ENCODE measurements at places on chromosomes 1 and 21.

DNA sequence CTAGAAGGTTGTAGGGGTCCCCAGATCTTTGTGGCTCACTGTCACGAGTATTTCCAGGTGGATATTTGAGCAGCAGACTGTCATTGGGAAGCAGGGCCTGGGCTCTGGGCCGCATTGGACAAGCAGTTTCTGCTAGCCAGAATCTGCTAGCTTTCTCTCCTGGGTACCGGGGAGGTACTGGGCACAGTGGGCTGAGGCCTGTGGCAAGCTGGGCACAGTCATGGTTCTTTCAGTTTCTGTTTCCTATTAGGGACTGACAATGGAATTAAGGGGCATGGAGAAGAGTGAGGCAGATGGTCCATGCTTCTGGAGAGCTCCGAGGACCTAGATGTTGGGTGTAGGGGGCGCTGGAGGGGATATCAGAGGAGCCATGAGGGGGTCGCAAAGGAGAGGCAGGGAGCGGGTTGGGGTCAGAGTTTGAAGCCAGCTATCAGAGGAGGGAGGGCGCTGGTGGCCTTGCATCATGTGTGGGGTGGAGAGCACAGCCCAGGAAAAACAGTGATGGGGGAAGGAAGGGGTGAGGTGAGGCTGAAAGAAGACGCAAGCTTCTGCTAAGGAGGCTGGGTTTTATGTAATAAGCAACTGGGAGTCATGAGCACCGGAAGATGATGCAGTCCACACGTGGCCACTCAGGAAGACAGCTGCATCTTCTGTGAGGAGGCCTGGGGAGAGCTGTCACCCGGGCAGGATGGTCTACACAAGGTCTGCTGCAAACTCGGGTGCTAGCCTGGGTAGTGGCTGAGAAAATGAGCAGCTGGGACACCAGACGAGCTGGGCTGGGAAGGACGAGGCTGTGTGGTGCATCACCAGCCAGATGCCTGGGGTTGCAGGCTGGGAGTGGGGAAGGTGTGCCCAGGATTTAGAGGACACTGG is 72.7 kb downstream of the IER5 start:
- no peak for DNase-seq

DNA sequence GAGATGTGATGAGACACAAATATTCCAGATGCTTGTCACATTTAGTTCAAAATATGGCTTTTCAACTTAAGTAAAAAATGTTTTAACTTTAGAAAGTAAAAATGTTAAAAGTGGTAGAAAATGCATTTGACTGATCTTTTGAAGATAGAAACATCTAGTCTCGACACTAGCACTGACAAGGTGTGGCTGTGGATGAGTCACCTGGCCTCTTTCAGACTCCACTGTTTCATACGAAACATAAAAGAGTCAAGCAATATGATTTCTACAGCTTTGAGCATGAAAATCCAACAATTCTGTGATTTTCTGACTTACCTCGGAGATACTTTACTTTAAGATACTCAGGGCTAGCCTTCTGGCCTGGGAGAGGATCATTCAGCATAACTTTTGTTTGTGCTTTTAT is 47.7 kb downstream of the TTC13 start:
- DNase-seq: no peak

- DNase-seq: no peak
Measured at GRCh38 chr1:156455362-156455761, 45.2 kb downstream of the MEF2D start.

DNA sequence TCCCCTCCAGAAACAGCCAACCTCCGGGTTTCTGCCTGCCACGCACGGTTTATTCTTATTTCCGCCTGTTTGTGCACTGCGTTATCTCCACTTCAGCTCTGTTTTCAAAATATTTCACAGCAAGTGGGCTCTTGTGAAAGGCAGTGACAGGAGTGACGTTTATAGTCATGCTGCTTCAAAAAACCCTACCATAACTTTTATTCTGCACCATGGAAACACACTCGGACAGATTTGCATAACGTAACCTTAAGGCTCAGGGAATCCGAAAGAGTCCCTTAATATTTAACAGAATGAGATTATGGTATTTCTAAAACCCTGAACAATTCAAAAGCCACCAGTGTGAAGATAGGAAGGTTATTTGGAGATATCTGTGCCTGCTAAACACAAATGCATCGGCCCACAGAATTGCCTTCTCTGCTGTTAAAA is 782 bp upstream of the SDE2 start:
- DNase-seq: no peak

- DNase-seq: no peak
Measured at GRCh38 chr1:95982711-95983110, 738.9 kb upstream of the PTBP2 start.

DNA sequence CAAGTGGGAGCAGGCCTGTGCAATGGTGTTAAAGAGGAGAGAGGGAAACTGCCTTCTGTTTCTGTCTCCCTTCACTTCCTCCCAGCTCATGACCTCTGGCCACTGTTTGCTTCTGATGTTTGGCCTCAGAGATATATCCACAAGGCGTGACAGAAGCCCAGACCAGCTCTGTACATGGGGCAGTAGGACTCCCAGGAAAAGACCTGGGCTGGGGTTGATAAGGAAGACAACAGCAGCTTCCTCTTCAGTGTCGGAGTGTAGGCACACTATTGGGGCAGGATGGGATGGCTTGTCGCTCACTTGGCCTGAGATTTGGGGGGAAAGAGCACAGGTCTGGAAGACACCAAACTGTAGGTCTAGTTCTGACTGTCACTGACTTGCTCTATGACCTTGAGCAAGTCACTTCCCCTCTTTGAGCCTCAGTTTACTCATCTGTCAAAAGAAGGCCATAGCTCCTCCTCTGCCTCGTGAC is 67.8 kb upstream of the KLHDC7A start:
- DNase-seq: no peak

DNA sequence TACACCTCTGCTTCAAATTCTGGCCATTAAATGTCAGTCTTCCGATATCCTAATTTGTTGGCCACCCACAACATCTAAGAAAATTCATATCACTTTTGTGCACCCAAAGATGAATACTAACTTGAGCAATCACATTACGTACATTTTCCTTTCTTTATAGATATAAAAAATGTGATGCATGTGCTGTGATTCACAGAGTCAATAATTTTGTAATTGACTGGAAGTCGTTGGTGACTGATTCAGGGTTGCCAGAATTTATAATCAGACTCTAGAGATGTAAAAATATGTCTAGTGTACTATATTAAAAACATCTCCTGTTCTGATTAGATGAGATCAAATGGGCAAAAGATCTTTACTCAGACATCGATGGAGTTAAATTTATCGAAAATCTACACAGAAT is 150.0 kb upstream of the KCTD3 start:
- no peak for DNase-seq

DNA sequence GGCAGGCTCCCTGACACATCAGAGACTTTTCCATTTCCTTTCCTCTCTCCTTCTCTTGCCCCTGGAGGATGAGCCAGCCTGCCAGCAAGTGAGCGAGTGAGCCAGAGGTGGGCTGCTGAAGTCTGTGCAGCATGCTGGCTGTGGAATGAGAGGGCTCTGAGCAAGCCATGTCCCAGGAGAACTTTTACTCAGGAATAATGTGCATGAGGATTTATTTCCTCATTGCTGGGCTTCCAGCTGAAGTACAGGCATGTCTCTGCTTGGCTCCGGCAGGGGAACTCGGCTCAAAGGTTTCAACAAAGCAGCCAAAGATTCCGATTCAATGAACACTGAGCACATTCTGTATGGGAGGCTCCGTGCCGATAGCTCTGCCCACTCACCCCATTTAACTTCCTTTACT is 43.7 kb downstream of the UBIAD1 start:
- no peak for DNase-seq

DNA sequence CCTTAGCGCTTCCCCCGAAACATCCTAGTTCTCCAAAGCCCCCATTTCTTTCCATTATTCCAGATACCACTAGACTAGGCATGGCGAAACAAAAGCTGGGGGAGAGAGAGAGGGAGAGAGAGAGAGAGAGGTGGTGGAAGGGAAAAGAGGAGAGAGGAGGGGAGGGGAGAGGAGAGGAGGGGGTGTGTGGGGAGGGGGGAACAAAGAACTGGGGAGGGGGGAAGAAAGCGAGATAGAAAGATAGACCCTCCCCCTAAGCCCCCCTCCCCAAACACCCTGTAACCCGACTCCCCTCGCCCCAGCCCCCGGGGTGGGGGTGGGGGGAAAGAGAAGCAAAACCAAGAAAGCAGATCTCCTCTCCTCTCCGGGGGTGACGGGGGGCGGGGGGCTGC is 352 bp downstream of the MEX3A start:
- no peak for DNase-seq

GRCh38 chr1:208834381-208835096 is 590.4 kb upstream of the PLXNA2 start:
- no peak for DNase-seq

GRCh38 chr1:232737917-232738316 is 67.3 kb upstream of the MAP10 start:
- DNase-seq: no peak

DNA sequence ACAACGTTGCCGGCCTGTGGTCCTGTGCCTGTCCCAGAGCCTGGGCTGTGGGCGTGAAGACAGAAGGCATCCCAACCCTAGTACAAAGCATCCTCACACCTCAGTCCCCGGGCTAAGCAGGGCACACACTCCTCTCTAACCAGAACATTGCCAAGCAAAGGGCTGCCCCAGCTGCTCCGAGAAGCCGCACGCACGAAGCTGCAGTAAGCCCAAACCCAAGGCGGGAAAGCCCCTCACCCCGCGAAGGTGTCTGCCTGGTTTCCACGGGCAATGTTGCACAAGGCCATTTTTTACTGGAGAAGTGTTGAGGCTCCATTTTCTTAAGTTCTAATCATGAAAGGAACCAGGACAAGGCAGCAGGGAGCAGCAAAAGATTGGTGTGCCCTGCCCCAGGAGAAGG is 519.0 kb downstream of the NPHP4 start:
- DNase-seq: no peak

DNA sequence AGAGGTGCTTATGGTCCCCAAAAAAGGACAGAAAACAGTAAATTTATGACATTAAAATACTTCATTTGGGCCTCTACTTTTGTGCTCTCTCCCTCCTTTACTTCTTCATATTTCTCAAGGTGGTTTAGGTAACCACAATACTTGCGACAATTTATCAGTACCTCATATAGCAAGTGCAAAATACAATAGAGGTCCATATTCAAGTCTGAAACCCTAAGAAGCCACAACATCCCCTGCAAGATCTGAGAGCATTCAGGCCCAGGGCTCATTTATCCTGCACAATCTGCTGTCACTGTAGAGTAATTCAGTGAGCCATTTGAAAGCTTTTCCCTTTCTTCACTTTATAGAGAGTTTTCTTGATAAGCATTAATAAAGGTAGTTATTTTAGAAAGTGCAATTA is 24.2 kb upstream of the ATP6V1G3 start:
- no peak for DNase-seq

GRCh38 chr1:159999204-159999603 is 32.6 kb downstream of the PIGM start:
- no peak for DNase-seq

DNA sequence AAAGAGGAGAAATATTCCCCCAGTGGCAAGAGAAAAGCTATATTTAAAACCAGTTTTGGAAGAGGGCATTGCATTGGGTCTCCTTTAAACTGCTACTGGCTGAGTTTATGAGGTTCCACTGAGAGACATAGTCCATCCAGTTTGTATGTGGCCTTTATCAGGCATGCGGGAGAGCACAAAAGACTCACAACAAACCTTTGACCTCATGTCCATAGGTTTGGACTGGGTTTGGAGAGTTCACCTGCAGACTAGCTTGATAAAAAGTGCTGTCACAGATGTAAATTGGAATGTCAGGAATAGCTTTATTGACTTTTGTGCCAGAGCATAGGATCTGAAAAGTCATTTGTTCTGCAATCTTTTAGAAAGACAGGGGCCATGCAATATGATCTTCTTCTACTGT is 131.0 kb upstream of the NRIP1 start:
- no peak for DNase-seq

DNA sequence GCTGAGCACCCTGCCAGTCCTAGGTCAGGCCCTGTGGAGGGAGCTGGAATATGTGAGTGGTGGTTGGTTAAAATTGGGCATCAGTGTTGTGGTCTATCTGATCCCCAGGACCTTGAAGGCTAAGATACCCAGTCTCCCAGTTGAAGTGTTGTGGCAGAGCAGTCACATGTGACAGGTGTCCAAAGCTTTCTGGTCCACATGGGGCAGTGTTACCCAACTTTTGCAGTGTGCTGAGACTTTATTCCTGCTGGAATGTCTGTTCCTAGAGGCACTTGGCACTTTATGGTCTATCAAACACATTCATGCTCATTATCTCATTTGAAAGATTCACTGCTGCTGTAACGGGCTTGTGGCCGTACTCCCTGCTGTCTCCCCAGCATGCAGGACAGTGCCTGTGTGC is 21.0 kb upstream of the LORICRIN start:
- DNase-seq: no peak

- no peak for DNase-seq
Measured at GRCh38 chr1:2350501-2350900, 40.9 kb downstream of the MORN1 start.

- DNase-seq: no peak
Measured at GRCh38 chr21:34598931-34599400, 15.9 kb downstream of the RCAN1 start.

GRCh38 chr1:11806307-11806936 is 431 bp downstream of the CLCN6 start:
- DNase-seq: no peak

DNA sequence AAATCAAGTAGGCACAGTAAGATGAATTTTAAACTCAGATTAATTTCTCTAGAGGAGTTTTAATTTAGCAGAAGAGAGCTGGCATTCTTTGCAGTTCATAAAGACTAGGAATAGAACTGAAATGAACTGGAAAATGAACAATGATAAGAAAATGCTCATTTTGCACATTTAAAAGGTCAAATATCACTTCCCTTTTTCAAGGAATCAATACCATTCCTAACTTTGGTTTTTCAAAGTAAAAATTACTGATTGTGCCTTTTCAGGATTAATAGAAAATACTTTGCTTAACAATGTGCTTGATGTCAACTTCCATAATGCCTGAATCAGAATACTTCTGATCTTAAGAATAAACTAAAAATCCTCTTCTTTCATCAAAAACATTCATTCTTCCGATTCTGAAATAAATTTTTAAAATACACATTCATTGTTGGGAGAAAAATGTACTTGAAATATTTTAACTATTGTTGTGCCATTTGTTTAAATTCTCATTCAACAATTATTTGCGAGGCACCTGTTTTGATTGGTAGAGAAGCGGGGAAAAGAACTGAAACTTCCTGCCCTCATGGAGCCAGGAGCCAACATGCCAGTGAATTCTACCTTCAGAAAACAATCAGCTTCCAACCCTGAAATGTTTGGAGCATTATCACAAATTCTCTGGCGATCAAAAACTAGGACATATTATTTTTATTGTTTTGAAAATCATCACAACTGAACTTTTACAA is 2.1 kb downstream of the SCAF4 start:
- DNase-seq: no peak
